Occipital lobe (tissue), 3 donors: ENCODE measurements at places on chromosomes 5 and 9. TPM values are rescaled to one million over a fixed set of nuclear protein-coding genes. Genes with fewer than 3 reads are reported as not detected.

CFAP90 gene
- 2.2 TPM for total RNA-seq

EIF4E1B gene
- not detected for total RNA-seq

ANKRD18B gene
- 1.1 TPM for total RNA-seq

C9orf153 gene
- 0.62 TPM for total RNA-seq

OR13J1 gene
- total RNA-seq: not detected

RANBP17 gene
- 212 TPM for total RNA-seq

RAI14 gene
- total RNA-seq: 29.3 TPM

NUTM2F gene
- total RNA-seq: not detected

SLC44A1 gene
- total RNA-seq: 54.9 TPM

MPDZ gene
- 40.4 TPM for total RNA-seq

PTPRD gene
- total RNA-seq: 336 TPM

SLC4A9 gene
- total RNA-seq: under 0.01 TPM

OR1Q1 gene
- not detected for total RNA-seq
